CD14-positive monocyte (primary cell): ENCODE measurements at places on chromosomes 1 and 21. TPM values are rescaled to one million over a fixed set of nuclear protein-coding genes. Genes with fewer than 3 reads are reported as not detected.

SEC16B gene
- 0.10 TPM for polyA plus RNA-seq

DNA sequence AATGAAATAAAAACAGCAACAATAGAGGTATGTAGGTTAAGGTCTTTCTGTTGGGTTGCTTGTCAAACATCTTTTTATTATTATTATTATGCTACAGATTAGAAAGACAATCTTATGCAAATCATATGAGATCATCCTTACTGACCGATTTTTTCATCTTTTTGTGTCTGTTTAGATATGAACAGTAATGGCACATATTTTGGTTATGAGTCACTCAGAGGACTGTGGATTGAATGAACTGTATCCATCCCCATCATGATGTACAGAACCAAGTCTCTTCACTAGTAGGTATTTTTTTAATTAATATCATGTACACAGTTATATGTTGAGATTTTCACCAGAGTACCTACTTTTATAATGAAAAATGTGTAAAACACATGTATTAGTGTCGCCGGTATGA is 159.1 kb downstream of the CHRM3 start:
- no peaks in the 10 kb centered on the region for H3K36me3 ChIP-seq

DNA sequence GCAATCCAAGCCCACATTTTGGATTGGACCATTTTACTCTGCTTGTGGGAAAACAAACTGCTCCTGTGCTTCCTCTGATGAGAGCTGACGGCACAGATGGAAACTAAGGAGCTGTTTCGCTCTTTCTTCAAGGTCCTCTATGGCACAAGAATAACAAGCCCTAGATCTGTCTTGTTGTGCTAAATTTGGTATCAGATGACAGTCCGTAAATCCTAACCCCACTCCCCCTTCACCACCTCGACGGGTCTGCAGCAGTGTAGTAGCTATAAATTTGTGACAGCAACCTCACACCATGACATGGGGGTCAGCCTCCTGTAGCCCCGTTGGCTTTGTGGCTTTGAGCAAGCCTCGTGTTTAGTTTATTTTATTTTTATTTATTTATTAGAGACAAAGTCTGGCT is 85.9 kb downstream of the ADSS2 start:
- DNase-seq = no peak
- no peaks in the 10 kb centered on the region for H3K27me3 ChIP-seq
- H3K27ac ChIP-seq = no peak overlapping the region

SYNC gene
- polyA plus RNA-seq = 0.03 TPM in 1 of 2 replicates, not detected in the other

- H3K4me1 ChIP-seq = no peaks in the 10 kb centered on the region
- H3K4me3 ChIP-seq = no peak overlapping the region
- no peaks in the 10 kb centered on the region for H3K27me3 ChIP-seq
- no peak overlapping the region for H3K27ac ChIP-seq
- H3K36me3 ChIP-seq = no peaks in the 10 kb centered on the region
Measured at GRCh38 chr1:195173753-195174152, 1434.5 kb downstream of the KCNT2 start.

DNA sequence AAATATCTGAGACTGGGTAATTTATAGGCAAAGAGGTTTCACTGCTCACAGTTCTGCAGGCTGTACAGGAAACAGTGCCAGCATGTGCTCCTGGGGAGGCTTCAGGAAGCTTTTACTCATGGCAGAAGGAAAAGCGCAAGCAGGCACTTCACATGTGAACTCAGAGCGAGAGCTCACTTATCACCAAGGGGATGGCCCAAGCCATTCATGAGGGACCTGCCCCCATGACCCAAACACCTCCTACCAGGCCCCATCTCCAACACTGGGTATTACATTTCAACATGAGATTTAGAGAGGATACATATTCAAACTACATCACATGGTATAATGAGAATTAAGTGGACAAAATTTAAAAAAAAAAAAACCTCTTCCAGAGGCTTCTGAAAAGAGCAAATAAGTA is 13.7 kb downstream of the WASF2 start:
- H3K36me3 ChIP-seq = peaks cover 2% of the 10 kb centered on the region
- DNase-seq = no peak
- no peak overlapping the region for H3K27ac ChIP-seq
- no peaks in the 10 kb centered on the region for H3K27me3 ChIP-seq
- H3K4me3 ChIP-seq = no peak overlapping the region

DNA sequence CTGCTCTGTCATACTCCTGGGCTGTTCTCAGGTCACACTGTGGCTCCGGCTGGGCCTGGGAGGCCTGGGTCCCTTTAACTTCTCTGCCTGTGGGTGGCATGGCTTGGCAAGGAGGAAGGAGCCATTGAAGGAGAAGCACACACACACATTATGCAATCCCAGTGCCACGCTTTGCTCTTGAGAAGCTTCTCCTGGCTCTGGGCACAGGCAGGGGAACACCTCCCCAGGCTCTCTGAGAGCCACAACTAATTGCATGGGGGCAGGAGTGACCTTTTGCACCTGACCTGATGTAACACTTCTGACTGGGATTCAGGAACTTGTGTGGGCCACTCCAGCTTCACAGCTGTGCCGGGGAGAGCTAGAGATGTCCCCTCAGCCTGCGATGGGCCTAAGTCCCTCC is 23.1 kb downstream of the LGR6 start:
- DNase-seq = no peak
- H3K27ac ChIP-seq = no peak overlapping the region
- H3K4me3 ChIP-seq = no peak overlapping the region

MARK1 gene
- not detected for polyA plus RNA-seq

DNA sequence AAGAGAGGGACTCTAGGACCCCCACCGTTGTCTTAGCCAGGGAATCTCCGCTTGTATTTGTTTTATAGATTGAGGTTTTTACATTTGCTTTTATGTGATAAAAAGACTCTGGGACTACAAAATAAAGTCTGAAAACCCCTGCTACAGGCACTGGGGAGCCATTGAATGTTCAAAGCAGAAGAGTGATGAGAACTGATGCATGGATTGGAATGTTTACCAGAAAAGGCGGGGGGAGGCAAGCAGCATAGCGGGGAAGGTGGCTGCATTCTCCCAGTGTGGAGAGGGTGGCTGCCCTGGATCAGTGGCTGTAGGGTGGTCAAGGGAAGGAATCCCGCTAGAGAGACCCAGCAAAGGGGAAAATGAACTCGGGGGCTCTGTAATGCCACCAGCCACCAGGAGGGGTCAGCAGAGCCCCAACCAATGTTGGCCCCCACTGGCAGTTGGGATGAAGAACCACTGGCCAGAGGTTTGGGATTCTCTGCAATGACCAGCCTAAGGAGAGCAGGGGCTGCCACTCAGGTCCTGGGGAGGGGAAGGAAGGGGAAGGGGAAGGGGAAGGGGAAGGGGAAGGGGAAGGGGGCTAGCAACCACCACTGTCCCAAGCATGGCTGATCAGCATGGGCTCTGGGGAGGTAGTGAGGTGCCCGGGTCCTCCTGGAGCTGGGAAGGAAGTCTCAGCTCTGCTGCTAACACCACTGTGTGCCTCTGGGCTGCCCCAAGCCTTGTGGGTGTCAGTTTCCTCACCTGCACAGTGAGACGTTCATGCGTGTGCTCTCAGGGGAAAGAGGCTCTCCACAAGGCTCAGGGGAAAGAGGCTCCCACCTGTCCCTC is 19.2 kb upstream of the PEF1 start:
- H3K27ac ChIP-seq = no peak overlapping the region
- H3K4me3 ChIP-seq = no peak overlapping the region
- no peaks in the 10 kb centered on the region for H3K36me3 ChIP-seq

HCN3 gene
- 0.15 TPM for polyA plus RNA-seq

RNU1-3 gene
- polyA plus RNA-seq = not detected in 2 replicates

- H3K36me3 ChIP-seq = peaks cover 56% of the 10 kb centered on the region
- H3K4me1 ChIP-seq = peaks cover 3% of the 10 kb centered on the region
- H3K27ac ChIP-seq = no peak overlapping the region
- no peak for DNase-seq
- H3K4me3 ChIP-seq = no peak overlapping the region
Measured at GRCh38 chr1:27990920-27991537, 31.3 kb downstream of the XKR8 start.
